ENCODE measurements at places on chromosomes 7 and 10. TPM values are rescaled to one million over a fixed set of nuclear protein-coding genes. Genes with fewer than 3 reads are reported as not detected.

The CACNA2D1 gene
- 10.2 TPM for polyA plus RNA-seq

DNA sequence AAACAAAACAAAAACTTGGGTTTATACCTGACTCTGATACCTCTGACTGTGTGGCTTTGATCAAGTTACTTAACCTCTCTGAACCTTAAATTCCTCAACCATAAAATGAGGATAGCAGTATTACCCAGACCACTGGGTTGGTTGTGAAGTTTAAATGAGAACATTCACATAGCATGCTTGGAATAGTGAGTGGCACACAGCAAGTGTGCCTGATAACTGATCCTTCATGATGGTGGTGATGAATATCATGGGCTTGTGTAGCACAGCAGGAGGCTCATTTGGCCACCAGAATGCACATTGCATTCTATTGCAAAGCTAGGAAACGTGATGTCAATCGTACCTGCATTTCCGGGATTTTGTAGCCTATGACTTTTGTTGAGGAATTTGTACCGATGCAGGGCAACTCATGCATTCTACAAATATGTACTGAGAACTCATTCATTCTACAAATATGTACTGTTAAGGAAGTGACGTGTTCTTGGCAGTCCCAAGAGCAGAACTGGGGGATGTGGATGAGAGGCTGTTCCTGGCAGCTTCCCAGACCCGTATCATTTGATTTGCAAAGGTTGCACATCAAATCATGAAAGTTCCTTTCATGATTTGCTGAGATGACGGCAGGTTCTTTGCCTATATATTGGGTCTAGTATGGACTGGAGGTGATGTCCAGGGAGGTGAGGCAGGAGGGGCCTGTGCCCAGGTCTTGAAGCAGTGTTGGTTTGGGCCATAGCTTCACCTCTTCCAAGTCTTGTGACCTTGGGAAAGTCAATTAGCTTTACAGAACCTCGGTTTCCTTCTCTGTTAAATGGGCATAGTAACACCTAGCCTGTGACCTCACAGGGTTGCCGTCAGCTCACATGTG lies 94.6 kb upstream of the SMNDC1 start:
- no peak for DNase-seq

GRCh38 chr7:37484426-37485073 lies 35.9 kb upstream of the ELMO1 start:
- DNase-seq = no peak

DNA sequence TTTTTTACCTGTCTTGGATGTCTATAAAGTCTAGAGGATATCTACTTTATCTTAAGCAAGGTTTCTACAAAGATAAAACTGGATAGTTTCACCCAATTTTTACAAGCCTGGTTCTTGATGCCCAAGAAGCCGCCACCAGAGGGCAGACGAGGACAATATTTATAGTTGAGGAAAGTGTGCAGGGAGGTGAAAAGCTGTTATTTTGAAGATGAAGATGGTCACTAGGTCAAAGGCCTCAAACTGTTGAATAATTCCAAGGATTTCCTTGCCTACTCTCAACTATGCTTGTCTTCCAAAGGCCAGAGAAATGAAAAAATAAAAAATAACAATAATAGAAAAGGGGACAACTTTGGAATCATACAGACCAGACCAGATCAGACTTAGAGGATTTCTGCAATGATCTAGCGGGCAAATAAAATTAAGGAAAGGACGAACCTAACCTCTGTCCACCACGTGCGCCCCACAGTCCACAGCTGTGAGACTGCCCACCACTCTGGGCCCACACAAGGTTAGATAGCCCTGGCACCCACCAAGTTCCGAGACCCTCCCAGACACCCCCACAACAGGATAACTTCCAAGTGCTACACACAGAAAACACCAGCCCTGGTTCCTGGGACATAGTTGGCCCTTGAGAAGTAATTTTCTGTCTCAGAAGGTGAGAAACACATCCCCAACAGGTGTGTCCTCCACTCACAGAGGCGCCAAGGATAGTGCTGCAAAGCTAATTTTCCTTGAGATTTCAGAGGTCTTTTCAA lies 2.8 kb downstream of the PKD1L1 start:
- DNase-seq = peak; percentile 79

The DLX6 gene
- polyA plus RNA-seq = not detected

- peak; percentile 59 for DNase-seq
Measured at GRCh38 chr10:113096128-113096996, 146.3 kb downstream of the TCF7L2 start.

DNA sequence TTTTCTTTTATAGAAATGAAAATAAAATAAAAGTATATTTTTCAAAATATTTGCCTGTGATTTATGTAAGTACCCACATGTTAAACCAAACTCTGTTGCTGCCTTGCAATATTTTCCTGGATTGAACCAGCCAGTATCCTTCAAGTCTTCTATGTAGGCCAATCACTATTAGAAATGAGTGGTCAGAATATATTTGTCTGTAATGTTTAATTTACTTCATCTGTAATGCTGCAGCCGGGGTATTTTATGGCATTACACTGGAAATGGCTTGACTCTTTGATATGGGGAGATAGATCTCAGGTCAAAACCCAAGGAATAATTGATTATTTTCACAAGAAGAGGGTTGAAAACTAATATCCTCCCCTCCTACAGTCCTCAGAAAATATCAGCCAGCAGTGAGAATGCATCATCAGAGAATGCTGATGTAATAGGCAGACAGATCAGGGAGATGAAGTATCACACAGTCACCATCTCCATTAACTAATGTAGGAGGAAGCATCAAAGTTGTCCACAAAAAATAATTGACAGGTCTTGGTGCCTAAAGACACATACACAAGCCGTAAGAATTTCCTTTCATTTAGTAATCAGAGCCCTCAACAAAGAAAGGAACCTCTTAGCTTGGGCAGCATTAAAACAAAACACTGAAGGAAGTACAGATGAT lies 82.5 kb downstream of the VWDE start:
- DNase-seq = no peak

The STOX1 gene
- 0.14 TPM for polyA plus RNA-seq

The TYW1B gene
- 1.1 TPM for polyA plus RNA-seq

DNA sequence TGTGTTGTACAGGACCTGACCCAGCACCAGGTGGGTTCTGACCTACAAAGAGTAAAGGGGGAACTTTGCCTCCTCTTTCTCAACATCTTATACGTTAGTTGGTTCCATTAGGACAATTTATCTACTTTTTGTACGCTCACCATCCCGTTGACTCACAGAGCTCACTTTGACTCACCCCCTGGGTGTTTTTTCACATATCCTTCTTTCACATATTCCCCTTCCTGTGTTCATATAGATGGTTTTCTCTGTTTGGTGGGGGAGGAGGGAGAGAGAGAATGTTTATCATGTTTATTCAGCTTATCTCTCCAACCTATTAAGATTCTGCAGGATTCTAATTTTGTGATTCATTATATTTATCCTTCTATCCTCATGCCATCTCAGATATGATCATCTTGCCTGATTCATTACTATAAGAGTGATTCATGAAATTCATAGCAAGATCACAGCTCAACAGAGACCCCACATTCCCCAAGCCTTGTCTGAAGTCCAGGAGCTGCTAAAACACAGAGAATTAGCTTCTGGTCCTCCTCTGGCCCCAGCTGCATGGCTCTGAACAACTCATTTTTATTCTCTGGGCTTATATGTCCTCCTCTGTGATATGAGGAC lies 37.2 kb downstream of the PRSS2 start:
- DNase-seq = no peak

GRCh38 chr7:46071076-46071475 lies 150.0 kb upstream of the IGFBP3 start:
- no peak for DNase-seq

The IL2RA gene
- 0.08 TPM for polyA plus RNA-seq

The LBX1 gene
- polyA plus RNA-seq = 4.9 TPM

- DNase-seq = peak; percentile 14
Measured at GRCh38 chr10:89163265-89163995, 43.7 kb downstream of the CH25H start.

DNA sequence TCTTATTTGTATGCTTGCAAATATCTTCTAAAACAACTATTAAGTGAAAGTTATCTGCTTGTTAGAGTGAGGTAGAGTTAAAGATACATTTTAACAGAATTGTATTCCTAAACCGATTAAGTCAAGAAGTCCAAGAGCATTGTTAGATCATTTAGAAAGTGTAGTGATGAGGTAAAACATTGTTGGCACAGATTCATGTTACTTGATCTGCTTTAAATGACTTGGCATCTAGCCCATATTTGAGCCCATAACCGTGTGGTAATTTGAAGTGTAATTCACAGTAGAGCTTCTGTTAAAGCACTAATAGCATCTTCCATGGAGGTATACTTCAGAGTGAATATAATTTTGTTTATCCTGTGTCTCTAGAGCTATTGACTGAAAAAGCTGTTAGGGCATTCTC lies 62.1 kb downstream of the PTEN start:
- no peak for DNase-seq

DNA sequence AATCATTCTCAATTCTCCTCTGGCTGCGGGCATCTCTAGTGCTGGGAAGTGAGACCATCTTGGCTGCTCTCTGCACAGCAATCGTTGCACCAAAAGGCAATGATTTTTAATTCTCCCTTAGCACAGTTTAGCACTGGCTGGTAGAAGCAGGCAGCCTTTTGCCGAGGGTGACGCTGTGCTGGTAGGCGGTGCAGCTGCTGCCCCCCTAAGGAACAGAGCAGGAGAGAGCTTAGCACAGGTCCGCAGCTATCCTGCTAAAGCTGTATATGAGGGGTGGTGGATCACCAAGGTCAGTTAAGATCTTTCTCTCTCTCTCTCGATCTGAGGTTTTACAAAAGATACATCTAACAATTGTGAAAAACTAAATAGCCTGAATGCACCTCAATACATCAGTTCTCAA lies 390.1 kb downstream of the GATA3 start:
- no peak for DNase-seq

DNA sequence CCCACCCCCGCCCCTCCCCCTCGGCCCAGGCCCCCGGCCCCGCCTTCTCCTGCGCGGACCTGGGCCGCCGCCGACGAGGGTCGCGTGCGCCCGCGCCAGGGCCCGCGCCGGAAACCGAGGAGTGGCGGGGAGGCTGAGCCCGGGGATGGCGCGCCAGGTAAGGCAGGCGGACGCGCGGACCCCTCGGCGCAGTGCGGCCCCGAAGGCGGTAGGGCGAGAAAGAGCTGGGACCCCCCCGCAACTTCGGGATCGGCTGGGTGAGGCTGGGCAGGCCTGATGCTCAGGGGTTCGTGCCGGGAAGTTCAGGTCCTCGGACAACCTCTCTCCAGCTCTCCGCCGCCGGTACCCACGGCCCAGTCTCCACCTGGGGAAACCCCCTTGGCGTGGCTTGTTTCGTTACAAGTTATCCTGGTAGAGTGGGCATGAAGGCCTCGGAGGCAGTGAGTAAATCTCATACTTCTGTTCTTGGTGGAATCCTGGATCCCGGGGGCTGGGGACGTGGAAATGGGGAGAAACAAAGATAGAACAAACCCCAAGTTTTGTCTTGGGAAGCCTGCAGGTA lies 58.4 kb downstream of the ZNF467 start:
- no peak for DNase-seq

GRCh38 chr7:7554021-7554432 lies 12.7 kb upstream of the MIOS start:
- no peak for DNase-seq

The TEX36 gene
- not detected for polyA plus RNA-seq

- DNase-seq = no peak
Measured at GRCh38 chr10:131167036-131167860, 144.3 kb downstream of the TCERG1L start.

DNA sequence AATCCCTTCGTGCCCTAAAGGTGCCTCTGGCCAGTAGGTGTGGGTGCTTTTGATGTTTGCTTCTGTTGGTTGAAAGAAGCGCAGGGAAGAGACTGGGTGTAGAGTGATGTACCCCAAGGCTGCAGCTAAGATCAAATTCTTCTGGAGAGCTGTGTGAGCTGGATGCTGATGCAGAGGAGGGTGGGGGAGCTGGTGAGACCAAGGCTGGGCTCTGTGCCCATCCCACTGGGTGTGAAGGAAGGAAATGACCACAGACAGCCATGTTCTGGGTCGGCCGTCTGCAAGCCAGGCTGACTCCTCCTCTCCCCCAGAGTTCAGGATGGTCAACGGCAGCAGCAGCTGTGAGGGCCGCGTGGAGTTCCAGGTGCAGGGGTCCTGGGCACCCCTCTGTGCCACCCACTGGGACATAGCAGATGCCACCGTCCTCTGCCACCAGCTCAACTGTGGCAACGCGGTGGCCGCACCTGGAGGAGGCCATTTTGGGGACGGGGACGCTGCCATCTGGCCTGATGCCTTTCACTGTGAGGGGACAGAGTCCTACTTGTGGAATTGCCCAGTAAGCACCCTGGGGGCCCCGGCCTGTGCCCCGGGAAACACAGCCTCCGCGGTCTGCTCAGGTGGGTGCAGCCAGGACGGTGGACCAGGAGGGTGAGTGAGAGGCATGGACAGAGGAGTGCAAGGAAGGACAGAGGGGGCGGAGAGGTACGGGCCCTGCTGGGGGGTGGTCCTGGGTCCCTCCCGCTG lies 5.1 kb downstream of the SCART1 start:
- DNase-seq = no peak

GRCh38 chr7:50147951-50148808 lies 55.1 kb upstream of the ZPBP start:
- no peak for DNase-seq

The PRLHR gene
- polyA plus RNA-seq = not detected

- no peak for DNase-seq
Measured at GRCh38 chr7:153930696-153931095, 121.5 kb upstream of the DPP6 start.

GRCh38 chr7:10939237-10939910 lies 34.3 kb upstream of the PHF14 start:
- peak; percentile 45 for DNase-seq

DNA sequence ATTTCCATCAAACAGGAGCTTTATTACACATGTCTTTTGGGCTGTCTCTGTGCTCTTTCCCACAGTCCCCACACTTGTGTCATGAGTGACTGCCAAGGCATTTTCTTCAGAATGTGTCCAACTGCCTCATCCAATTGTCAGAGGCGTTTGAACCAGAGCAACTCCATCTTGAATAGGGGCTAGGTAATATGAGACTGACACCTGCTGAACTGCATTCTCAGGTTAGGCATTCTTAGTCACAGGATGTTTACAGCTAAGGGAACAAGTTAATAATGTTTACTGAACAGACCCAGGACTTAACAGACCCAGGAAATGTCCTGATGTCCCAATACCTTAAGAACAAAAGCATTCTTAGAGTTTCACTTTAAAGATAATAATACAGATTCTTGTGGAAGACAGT lies 595.5 kb downstream of the REEP3 start:
- no peak for DNase-seq

The EXOSC1 gene
- polyA plus RNA-seq = 36.5 TPM

The PAX4 gene
- not detected for polyA plus RNA-seq

The GRM3 gene
- polyA plus RNA-seq = 0.03 TPM

The STAG3 gene
- polyA plus RNA-seq = 0.86 TPM

DNA sequence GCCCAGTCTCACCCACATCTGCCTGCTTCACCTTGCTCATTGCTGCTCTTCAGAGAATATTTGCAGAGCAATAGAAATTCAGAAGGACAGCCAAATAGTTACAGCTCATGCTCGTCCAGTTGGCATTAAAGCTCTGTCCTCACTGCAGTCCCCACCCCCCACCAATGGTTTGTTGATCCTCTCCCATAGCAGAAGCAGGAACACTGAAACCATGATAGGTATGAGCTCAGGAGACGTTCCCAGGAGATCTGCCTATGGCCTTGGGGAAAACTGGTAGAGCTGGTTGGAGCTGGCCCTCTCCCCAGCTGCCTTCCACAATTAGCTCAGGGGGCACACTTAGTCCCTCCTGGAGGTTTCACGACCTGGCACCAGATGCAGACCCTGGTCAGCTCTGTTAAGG lies 68.6 kb upstream of the KMT2C start:
- no peak for DNase-seq

Measured in psoas muscle (tissue), 8 donors.